Foreskin fibroblast (primary cell): ENCODE measurements at places on chromosomes 7 and 10.

GRCh38 chr7:75625868-75626267 lies 112.9 kb downstream of the HIP1 start:
- no peak for DNase-seq

GRCh38 chr10:71059054-71059818 lies 153.1 kb upstream of the UNC5B start:
- DNase-seq, result no peak

- no peak for DNase-seq
Observed at GRCh38 chr7:79459381-79459780, 5.9 kb upstream of the MAGI2 start.

- no peak for DNase-seq
Observed at GRCh38 chr10:42961796-42962109, 115.1 kb upstream of the RET start.

DNA sequence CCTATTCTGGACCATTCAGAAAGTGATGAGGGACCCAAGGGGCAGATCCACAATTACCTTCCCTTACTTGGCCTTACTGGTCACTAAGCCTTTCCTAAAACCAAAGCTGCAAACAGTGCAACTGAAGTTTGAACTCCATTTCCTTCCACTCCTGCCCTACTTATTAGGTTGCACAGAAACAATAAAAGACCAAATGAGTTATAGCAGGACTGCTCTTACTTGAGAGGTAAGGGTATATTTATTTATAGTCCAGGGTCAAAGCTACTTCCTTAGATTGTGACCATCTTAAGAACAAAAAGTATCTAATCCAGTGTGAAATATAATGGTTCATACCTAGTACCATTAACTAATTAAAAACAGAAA lies 27.0 kb downstream of the CDK6 start:
- no peak for DNase-seq

- DNase-seq, result no peak
Observed at GRCh38 chr7:148306759-148307158, 283.8 kb upstream of the C7orf33 start.

DNA sequence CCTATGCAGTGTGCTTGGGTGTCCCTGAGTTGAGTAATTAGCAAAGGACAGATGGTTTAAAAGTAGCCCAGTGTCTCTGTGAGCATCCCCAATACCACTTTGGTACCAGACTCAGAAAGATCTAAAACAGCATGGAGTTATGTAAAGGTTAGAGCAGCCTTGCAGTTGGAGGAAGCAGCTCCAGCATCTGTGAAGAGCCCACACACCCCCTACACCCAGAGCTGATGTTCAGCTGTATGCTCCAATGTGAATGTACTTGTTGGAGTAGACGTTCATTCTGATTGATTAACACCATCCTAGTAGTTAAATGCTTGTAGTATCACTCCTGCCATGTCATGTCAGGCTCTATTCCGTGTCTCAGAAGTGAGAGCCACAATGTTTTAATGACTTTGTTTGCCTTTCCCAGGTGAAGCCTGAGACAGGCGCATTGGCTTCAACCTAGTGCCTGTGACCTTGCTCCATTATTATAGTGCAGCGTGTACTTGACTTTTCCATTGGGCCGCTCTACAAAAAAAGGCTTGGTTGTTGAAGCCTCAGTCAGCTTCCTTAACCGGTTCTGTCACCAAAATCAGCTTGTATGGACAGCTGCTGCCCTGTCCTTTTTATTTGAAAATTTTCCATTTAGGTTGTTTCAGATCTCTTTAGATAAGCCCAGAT lies 154.2 kb downstream of the LCOR start:
- no peak for DNase-seq

GRCh38 chr10:113585949-113586348 lies 33.1 kb downstream of the HABP2 start:
- no peak for DNase-seq
